ENCODE measurements at places on chromosomes 16 and 17.

GRCh38 chr17:9408381-9408780, 167.2 kb downstream of the STX8 start:
- DNase-seq: no peak

DNA sequence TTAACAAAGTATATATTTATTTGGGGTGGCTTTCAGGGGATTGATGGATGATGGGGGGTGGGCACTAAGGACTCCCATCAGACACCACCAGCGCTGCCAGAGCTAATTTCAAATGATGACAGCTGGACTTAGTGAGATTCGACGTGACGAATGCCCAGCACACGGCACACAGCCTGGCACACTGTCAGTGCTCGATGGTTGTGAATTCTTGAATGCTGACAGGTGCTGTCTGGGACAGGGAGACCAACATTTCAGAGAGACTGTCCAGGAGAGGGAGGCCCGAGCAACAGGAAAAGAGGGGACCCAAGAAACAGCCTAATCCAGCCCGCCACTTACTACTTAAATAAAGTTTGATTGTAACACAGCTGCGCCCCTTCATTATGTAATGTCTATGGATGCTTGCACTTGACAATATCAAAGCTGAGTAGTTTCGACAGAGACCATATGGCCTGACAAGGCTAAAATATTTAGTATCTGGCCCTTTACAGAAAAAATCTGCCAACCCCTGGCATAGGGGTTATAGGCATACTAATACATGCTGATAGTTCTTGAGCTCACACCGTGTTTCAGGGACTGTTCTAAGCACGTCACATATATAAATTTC, 6.2 kb upstream of the MPRIP start:
- no peak for DNase-seq

GRCh38 chr16:70679671-70680494, 6.0 kb downstream of the MTSS2 start:
- DNase-seq: no peak

DNA sequence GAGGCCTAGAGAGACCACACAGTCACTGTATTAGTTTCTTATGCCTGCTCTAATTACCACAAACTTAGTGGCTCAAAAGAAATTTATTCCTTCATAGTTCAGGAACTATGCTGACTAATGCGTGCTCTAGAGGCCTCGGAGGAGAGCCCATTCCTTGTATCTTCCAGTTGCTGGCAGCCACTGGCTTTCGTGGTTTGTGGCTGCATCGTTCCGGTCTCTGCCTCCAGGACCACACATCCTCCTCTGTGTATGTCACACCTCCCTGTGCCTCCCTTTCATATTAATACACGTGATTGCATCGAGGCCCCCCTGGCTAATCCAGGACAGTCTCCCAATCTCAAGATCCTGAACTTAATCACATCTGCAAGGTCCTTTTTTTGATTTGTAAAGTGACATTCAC, 16.9 kb upstream of the MYLK3 start:
- no peak for DNase-seq

- DNase-seq: no peak
Observed at GRCh38 chr16:700684-701584, 4.7 kb downstream of the FBXL16 start.

- peak; percentile 79 for DNase-seq
Observed at GRCh38 chr16:728131-728889, 1.4 kb downstream of the HAGHL start.

DNA sequence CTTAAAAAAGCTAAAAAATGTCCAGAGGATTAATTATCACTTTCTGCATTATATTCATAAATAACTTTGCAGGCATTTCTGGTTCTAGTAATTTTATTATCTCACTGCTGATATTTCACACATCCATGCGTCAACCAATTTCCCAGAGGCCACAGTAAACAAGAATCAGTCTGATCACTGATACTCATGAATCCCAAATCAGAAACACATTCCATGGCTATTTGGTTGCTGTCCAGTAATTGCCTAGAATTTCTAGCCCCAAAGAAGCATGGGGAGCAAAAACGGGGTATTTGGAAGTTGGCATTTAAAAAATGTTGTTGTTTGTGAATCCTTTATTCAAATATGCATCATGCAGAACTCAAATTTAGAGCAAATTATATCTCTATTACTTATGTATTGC, 244.8 kb downstream of the CDH8 start:
- DNase-seq: no peak

DNA sequence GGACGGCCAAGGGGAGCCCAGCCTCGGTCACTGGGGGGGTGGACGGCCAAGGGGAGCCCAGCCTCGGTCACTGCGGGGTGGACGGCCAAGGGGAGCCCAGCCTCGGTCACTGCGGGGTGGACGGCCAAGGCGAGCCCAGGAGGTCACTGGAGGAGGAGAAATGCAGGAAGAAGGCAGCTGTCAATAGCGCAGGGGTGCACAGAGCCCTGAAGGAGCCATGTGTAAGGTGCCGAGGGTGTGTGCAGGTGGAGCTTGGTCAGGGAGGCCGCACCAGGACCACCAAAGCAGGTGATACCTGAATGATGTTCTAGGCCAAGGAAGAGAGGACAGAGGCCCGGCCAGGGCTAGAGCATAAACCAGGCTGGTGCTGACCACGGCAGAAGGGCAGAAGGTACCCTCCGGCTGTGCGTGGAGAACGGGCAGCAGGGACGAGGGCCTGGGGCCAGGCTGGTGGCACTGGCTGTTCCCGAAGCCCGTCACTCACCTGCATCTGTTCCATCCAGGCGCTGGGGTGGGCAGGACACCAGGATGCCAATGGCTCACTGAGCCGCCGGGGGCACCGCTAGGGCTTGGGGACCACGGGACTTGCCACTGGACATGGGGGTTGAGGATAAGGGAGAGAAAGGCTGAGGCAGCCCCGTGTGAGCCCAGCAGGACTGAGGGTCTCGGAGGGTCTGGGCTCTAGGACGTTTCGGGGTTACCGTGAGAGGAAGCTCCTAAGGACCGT, 5.9 kb upstream of the CCDC57 start:
- no peak for DNase-seq

GRCh38 chr16:1036726-1037393, 35.7 kb upstream of the SSTR5 start:
- no peak for DNase-seq

DNA sequence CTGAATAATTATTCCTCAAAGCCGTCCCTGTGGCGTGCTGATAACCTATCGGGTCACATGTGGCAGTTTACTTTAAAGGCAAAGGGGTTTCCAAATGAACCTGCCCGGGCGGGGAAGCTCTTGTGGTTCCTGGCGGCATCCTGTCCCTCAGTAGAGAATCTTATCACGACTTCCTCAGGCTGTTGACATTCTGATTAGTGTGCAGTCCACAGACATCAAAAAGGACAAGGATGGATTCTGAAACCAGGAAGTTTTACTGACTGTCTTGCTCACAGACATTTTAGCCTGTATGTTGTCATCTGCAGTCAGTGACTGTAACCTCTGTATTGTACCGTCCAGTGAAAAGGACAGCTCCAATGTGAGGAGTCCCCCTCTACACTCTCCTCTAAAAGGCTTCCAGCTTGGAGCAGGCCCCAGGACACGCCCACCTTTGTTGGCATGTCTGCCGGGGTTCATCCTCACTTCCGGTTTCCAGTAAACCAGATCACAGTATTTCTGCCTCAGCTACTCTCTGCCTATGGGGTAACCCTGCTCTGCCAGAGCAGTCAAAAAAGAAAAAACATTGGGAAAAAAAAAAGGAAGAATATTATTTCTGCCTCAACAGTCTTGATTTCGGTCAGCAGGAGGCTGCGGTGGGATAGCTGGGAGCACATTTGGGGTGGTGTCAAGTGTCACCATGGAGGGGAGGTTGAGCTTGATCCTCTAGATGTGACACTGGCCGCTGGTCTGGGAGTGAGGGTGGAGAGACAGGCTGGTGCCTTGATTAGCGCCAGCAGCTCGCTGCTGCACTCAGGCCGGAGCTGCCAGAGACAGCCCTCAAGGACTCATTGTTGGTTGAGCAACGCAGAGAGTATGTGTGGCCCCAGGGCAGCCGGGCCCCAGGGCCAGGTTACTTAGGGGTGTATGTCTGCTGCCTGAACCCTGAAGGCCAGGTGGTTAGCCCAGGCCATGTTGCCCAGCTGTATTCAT, 89.0 kb upstream of the DNAH17 start:
- peak; percentile 75 for DNase-seq

- peak; percentile 10 for DNase-seq
Observed at GRCh38 chr16:88882358-88883030, 16.0 kb upstream of the PABPN1L start.

- no peak for DNase-seq
Observed at GRCh38 chr17:31722251-31723056, 136.6 kb downstream of the COPRS start.

GRCh38 chr17:46135879-46136563, 57.2 kb downstream of the KANSL1 start:
- no peak for DNase-seq

DNA sequence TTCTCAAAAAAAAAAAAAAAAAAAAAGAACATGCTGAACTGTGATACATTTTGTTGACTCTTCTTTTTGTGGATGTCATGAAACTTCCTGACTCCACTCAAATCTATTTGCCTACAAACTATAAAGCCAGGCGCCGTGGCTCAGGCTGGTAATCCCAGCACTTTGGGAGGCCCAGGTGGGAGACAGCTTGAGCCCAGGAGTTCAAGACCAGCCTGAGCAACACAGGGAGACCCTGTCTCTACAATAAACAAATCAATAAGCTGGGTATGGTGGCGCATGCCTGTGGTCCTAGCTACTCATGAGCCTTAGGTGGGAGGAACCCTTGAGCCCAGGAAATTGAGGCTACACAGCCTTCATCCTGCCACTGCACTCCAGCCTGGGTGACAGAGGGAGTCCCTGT, 1.5 kb upstream of the NT5C start:
- DNase-seq: no peak

DNA sequence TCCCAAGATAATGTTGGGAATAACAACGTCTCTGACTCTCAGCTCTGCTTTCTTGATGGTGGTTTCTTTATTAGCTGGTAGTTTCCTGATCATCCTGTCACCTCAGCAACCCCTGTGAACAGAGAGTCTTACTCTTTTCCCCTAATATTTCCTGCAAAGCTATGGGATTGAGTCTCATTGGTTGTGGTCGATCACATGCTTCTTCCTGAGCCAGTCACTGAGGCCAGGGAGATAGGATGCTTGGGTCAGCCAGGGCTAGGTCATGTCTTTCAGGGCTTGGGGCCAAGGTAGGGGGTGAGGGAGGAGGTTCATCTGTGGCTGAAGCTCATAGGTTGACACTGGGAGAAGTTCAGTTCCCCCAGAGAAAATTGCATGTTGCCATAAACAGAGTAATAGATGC, 114.3 kb downstream of the ABCC1 start:
- DNase-seq: peak; percentile 20

- peak; percentile 11 for DNase-seq
Observed at GRCh38 chr16:49183911-49184310, 97.7 kb downstream of the CBLN1 start.

DNA sequence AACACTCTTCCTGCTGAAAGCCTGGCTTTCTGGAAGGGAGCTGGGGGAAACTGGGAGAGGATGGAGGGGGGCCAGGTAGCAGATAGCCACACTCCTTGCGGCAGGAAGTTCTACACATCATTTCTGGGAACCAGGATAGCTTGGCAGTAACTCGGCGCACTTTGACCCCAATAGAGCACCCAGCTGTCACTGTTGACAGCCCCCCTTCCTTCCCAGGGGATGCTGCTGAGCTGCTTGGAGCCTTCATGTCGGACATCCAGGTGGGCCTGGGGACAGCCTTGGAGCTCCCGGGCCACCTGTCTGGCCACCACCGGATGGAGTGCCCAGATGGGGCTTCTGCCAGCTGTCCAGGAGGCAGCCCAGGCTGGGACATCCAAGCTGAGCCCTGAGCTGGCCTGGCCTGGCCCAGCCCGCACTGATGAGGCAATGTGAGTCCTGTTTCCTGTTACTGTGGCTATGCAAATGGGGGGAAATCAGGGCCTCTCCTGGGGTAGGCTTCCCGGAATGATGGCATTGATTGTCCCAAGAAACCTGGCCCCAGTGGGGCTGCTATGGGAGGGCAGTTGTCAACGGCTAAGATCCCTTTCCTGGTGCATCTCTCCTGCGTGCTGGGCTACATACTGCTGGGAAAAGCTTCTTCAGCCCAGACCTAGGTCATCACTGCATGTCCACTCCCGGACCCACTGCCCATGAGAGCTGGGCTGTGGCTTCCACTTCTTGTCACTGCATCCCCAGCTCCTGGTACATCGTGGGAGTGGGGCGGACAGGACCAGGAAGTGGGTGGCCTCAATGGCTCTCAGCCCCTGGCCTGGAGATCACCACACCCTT, 50.0 kb downstream of the SOCS1 start:
- peak; percentile 55 for DNase-seq

DNA sequence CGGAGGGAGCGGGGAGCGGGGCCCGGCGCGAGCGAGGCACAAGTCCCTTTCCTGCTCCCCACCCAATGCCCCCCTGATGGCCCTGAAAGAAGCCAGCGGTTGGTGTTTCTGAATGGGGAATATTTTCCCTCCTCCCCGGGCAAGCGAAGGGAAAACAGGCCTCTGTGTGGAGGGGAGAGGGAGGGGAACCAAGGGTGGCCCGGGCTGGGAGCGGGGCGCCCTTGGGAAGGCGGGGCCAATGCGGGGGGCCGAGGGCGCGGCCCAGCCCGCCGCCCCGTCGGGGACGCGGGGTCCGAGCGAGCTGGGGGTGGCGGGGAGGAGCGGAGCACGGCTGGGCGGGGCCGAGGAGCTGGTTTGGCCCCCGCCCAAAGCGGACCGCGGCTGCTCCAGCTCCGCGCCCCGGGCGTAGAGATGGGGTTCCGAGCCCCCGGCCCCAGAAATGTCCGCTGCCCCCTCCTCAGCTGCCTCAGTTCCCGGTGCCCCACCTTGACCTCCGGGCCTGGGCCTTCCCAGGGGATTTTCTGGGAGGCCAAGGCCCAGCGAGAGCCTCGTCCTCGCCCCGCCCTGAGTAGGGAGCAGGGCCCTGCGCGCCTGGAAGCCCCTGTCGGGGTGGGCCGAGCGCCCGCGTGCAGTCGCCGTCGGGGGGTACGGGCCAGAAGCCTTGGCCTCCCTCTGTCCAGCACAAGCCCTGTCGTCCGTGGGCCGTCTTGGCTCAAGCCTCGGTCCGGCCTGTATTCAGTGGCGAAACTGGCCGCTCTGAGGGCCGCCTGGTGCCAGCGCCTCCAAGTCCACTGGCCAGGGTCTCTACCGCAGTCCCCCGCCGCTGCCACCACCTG, 3.9 kb upstream of the HEXIM1 start:
- DNase-seq: peak; percentile 18

DNA sequence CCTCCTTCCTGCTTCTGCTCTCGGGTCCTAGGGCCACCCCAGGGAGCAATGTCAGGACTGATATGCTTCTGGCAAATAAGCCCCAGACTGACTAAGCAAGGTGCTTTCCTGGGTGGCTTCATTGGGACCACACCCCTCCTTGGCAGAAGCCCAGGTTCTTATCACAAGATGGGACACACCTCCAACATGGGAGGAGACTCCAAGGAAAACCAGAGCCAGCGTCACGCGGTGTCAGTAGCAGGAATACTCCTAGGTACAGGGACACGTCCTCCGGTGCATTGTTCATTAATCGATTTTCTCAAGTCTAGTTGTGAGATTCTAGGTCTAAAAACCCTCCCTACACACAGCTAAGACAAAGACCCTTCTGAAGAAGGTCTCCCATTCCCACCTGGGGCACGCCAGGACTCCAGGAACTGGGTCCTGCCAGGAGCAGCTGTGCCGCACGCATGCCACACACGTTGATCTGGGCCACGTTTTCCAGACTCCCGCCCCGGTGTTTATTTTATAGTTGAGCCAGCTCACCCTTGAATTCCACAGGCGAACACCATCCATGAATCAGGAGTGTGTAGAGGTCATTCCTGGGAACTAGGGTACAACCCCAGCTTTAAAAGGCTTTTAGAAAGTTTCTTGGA, 30.8 kb downstream of the FA2H start:
- no peak for DNase-seq
